ENCODE measurements at places on chromosomes 16 and 17.

DNA sequence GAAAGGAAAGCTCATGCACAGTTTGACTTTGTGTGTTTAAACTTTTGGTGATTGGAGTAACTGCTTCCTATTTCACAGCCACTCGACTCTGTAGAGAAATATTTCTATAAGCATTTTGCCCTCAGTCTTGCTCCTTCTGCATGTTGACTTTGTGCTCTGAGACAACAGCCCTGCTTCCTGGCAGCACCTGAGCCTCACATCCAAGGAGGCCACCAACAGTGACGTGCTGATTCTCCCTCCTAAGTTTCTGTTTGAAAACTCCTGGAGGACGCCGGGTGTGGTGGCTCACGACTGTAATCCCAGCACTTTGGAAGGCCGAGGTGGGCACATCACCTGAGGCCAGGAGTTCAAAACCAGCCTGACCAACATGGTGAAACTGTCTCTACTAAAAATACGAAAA, 23.9 kb upstream of the WSB1 start:
- no peak for DNase-seq

GRCh38 chr17:45910667-45911066, 16.3 kb downstream of the MAPT start:
- no peak for DNase-seq

- no peak for DNase-seq
Observed at GRCh38 chr16:15460601-15461000, 26.2 kb downstream of the BMERB1 start.

DNA sequence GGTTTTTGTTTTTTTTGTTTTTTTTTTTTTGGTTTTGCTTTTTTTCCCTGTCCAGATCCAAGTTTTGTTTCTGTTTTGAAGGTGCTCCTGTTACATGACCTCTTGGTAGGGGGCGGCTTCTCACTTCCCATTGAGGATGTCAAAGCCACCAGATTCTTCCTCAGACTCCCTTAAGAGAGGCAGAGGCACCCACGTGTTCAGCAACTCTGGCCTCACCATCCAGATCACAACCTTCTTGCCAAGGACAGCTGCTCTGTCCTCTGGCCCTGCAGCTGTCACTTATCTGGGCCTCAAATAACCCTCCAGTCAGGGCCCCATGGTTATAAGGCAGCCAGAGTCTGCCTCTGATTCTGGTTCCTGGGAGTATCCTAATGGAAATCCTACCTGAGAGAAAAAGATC, 208.5 kb downstream of the STX8 start:
- DNase-seq = no peak

DNA sequence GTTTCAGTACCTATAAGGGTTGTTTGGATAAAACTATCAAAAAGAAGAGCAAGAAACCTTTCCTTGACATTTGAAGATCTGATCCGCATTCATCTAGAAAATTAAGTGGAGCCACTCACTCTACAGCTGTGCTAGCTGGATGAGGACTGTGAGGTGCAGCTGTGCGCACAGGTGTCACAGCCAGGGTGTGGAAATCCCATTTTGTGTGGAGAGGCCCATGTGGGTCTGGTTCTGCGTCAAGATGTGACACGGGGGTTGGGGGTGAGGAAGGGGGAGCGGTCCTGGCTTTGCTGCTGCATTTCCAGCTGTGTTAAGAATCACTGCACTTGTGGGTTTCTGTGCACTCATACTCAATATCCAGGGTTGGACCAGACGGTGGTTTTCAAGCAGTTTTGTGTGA, 70.7 kb downstream of the CLEC16A start:
- DNase-seq = no peak

DNA sequence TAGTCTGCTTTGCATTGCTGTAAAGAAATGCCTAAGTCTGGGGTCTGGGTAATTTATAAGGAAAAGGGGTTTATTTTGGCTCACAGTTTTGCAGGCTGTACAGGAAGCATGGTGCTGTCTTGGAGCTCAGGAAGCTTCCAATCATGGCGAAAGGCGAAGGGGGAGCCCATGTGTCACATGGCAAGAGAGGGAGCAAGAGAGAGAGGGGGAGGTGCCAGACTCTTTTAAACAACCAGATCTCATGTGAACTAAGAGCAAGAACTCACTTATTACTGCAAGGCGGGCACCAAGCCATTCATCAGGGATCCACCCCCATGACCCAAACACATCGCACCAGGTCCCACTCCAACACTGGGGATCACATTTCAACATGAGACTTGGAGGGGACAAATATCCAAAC, 148.2 kb upstream of the HS3ST2 start:
- no peak for DNase-seq

DNA sequence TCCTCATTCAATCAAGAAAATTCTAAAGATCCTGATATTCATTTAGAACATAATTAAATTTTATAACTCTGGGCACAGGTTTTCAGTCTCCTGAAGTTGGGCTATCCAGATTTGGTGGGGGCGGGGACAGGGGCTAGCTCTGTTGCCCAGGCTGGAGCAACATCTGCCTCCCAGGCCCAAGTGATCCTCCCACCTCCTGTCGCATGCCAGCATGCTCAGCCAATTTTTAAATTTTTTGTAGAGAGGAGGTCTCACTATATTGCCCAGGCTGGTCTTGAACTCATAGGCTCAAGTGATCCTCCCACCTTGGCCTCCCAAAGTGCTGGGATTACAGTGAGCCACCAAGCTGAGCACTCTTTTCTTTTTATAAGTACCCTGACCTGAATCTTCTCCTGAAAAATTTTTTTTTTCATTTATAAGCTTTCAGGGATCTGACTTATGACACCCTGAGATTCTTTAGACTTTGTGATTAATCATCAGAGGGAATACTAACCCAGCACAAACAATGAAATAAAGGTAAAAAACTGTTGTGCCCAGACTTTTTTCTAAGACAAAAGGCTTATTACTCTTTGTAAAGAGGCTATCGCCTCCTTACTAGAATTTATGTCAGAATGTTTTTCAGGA, 62.6 kb downstream of the TUBD1 start:
- no peak for DNase-seq

GRCh38 chr16:88844419-88845036, 12.2 kb downstream of the GALNS start:
- no peak for DNase-seq

- no peak for DNase-seq
Observed at GRCh38 chr17:43768382-43768781, 9.8 kb upstream of the SOST start.

DNA sequence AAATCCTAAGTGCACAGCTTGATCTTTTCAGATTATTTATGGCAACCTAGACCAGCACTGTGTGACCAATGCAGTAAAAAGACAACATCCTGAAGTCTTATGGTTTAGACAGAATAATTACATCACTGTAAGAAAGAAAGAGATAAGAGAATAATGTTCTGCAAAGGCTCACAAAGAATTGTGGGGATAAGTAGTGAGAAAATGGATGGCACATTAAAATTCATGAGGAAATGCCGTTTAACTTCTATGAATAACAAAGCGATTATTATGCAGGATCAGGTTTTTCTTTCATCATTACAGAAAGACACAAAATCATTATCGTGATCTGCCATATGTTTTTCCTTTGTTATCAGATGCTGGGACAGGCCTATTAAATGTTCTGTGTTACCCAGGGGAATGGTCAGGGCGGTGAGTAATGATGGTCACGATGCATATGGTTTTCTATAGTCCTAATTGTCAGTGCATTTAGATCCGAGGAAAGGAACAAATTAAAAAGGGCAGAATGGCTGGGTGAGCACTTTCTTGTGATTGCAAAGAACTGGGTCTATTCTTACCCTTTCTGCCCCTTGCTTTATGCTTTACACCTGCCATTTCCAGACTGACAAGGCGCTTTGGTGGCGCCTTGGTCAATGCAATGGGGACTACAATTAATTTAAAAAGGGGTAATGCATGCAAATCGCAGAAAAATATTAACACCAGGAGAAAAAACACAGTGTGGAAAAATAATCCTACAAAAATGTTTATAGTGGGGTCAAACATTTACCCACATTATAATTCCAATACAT, 18.1 kb upstream of the DHX40 start:
- DNase-seq = no peak

- DNase-seq = no peak
Observed at GRCh38 chr16:57609541-57610401, 18.7 kb upstream of the ADGRG1 start.

DNA sequence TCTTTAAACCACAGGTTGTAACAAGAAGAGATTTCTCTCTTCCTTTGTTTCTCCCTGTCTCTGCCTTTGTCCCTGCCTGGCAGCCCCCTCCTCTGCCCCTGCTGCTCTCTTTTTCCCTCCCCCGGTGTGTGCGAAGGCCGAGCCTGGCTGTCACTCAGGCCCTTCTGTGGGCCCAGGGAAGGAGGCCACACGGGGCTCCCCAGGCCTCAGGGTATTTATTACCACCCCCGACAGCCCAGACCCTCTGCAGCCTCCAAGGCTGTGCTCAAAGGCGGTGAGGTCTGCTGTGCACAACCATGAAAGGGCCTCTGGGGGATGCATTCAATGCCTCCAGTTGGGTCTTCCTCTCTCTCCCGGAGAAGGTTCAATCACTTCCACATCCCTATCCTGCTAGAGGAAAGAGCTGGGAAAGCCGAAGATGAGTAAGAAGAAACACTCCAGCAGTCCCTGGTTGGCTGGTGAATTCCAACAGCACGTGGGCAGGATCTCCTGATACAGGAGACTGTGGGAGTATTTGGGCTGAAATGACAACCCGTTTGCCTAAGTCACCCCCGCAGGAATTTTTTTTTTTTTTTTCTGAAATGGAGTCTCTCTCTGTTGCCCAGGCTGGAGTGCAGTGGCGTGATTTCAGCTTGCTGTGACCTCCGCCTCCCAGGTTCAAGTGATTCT, 34.2 kb downstream of the ZNF423 start:
- DNase-seq = no peak

GRCh38 chr17:38417210-38417951, 10.9 kb upstream of the ARHGAP23 start:
- no peak for DNase-seq

- no peak for DNase-seq
Observed at GRCh38 chr16:48347980-48348379, 37.2 kb downstream of the SIAH1 start.

Data from vagina (tissue), 2 donors.